ENCODE measurements at places on chromosomes 4 and X.

DNA sequence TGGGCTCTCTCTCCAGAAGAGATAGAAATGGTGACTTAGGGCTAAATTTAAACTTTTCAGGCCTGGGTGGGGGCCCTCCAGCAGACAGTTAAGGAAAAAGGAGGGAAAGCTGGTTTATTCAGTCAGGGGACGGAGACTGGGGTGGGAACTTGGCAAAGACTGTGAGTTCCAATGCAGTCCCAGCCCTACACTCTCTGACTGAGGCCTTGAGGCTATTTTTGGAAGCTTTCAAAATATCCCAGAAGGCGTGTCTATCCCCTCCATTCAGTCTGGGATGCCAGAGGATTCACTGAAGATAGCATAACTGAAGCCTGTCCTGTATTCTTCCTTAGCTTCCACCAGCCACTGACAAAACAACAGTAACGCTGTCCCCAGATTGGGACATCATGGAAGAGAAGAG, 32.1 kb upstream of the MSN start:
- DNase-seq, result no peak

DNA sequence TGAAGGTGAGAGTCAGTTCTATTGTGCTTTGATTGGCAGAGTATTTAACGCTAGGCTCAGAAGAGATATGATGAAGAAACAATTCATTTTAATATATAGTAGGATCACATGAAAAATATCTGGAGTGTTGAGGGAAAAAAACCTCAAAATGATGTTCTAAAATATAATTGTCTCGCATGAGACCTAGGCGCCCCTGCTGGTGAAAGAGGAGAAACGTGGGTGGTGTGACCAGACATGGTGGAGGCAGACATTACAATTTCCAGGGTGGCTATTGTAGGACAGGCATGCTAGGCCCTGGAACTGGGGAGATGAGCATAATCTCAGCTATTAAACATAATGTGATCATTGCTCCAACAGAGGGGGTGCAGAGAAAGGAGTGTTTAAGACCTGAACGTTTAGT, 210.0 kb downstream of the HS3ST1 start:
- no peak for DNase-seq

DNA sequence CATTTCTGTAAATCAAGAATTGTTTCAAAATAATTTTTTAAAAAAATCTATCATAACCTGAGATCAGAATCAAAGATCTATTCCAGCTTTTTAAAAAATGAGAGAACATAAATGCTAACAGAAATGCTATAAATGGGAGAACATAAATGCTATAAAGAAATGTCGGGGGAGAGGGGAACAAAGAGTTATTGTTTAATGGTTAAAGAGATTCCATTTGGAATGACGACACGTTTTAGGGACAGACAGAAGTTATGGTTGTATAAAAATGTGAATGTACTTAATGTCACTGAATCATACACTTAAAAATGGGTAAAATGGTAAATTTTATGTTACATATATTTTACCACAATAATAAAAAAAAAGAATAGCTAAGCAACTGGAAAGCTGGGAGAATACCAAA, 127.1 kb downstream of the ATRX start:
- no peak for DNase-seq

GRCh38 chr4:57068237-57068981, 41.8 kb downstream of the IGFBP7 start:
- no peak for DNase-seq

DNA sequence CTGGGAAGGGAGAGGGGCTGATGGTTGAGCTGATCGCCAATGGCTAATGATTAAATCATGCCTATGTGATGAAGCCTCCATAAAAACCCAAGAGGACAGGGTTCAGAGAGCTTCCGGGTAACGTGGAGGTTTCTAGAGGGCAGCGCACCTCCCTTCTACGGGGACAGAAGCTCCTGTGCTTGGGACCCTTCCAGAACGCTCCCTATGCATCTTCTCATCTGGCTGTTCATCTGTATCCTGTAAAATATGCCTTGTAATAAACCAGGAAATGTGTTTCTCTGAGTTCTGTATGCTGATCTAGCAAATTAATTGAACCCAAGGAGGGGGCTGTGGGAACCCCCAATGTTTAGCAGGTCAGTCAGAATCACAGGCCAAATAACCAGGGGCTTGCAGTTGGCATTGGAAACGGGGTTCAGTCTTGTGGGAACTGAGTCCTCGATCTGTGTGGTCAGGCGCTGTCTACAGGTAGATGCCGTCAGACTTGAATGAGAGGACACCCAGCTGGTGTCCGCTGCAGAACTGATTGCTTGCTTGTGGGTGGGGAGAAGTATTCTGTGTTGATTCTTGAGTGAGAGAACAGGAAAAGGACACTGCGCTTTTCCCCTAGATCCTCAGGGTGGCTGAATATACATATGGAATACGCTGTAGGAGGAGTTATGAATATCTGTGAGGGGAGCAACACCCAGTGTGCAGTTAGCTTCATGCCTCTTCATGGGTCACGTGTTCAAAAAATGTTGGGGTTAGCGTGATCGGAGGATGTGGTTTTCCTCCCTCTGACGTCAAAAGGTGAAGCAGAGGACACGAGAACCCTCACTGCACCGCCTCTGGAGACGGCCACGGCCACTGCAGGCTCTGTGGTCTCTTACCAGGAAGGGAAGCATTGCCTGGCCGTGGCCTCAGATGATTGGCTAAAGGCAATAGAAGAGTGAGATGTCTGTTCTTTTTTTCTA, 29.2 kb downstream of the HTT-AS start:
- peak; percentile 33 for DNase-seq

GRCh38 chrX:12174358-12174757, 36.1 kb downstream of the FRMPD4 start:
- no peak for DNase-seq

DNA sequence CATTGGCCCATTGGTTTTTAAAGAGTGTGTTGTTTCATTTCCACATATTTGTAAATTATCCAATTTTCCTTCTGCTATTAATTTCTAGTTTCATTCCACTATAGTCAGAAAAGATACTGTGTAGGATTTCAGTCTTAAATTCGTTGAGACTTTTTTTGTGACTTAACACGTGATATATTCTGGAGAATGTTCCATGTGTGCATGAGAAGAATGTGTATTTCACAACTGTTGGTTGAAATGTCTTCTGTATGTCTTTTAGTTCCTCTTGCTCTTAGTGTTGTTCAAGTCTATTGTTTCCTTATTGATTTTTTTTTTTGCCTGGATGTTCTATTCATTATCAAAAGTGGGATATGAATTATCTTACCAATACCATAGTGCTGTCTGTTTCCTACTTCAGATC, 606.9 kb downstream of the RPA4 start:
- no peak for DNase-seq

DNA sequence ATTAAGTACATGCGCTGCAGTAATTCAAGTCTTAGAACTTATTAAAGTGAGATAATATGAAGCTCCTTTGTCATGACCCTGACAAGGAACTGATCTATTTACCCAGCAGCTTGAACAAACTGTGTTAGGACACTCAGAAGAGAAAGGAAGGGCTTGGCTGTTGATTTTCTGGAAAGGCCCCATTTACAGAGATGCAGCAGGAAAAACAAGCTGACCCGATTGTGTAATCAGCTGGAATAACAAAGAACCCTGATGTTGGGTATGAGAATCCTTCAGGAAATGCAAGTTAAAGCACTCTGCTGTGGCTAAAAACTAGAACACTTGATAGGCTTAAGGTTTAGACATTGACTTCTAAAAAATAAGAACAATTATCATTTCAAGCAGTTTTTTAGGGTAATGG, 64.8 kb downstream of the TBC1D9 start:
- DNase-seq, result no peak

DNA sequence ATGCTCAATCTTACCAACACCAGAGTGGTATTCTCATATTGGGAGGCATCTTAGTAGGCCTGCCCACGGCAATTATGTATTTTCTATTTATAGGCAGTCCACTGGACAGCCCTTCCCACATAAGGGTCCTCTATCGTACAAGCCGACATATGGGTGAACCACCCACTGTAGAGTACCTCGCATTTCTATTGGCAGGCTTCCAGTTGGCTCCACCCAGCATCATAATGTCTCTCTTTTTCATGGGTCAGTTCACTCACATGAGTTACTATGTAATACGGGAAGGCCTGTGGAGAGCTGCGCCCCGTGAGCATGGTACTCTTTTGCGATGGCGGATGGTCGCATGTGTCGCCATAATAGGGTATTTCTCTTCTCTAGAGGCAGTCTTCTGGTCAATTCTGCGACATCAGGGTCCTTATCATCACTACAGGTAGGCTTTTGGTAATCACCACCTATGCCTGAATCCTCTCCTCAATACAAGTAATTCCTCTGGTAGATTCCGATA, 29.4 kb upstream of the FOXR2 start:
- DNase-seq, result no peak

DNA sequence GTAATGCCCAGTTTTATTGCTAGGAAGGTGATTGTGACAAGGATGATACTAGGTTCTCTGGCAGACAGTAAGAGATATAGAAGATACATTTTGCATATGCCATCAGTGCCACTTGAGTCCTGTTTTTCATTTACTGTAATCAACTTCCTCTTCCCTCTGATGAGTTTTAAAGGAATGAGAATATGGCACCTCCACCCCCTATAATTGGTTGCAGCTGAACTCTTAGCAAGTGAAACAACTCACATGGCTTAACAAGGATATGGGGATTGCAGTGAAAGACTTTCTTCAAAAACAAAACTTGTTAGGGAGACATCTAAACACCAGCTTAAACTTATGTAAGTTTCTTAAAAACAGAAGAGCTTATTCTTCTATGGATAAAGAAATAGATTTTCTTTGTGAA, 90.0 kb downstream of the AREG start:
- DNase-seq, result no peak

DNA sequence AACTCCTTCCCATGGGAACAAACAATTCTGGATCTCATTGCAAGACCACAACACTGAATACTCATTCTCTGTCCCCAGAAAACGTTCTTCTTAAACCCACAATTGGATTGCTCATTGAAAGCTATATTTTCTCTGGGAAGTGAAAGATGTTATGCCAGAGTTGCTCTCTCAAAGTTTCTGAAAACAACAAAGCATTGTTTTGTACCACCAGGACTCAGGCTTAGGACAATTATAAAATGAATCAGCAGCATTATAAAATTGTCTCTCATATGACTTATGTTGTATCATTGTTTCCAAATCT, 26.5 kb downstream of the TFDP3 start:
- no peak for DNase-seq

- DNase-seq, result no peak
Observed at GRCh38 chrX:13418126-13419097, 98.6 kb upstream of the ATXN3L start.

GRCh38 chrX:57918750-57919436, 8.6 kb upstream of the ZXDA start:
- no peak for DNase-seq

GRCh38 chr4:105631818-105632400, 76.6 kb downstream of the INTS12 start:
- DNase-seq, result no peak

DNA sequence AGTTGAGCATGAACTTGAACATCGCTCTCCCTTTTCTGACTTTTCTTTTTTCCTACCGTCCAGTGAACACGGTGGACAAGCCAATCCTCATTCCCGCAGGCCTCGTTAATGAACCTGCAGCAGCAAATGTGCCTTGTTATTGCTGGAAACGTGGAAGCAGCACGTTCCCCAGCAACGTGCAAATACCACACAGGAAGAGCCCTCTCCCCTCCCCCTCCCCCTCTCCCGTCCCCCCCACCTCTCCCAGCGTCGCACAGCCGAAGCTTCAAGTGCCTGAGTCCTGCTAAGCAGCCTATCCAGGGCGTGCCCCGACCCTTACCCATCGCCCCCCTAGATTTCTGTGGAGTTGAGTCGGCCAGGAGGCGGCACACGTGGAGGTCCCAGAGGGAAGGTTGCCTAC, 219.9 kb downstream of the BCOR start:
- DNase-seq, result no peak

DNA sequence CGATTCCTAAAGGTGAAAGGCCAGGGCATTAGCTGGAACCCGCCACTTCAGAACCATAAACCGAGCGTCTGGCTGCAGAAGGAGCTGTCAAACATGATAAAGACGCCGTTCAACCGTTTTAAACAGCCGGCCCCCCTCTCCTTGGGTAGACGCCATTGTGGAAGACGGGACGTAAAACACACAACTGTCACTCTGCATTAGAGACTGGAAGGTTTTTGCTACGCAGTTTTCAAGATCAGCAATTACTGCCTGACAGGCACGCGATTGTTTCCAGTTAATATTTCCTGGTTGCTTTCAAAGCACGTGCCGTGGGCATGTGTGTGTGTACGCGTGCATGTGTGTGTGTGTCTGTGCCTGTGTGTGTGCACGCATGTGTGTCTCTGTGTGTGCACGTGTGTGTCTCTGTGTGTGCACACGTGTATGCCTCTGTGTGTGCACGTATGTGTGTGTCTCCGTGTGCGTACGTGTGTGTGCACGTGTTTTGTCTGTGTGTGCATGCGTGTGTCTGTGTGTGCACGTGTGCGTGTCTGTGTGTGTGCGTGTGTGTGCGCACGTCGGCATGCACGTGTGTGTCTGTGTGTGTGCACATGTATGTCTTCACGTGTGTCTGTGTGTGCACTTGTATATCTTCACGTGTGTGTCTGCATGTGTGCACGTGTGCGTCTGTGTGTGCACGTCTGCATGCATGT, 48.8 kb downstream of the SHOX start:
- no peak for DNase-seq

DNA sequence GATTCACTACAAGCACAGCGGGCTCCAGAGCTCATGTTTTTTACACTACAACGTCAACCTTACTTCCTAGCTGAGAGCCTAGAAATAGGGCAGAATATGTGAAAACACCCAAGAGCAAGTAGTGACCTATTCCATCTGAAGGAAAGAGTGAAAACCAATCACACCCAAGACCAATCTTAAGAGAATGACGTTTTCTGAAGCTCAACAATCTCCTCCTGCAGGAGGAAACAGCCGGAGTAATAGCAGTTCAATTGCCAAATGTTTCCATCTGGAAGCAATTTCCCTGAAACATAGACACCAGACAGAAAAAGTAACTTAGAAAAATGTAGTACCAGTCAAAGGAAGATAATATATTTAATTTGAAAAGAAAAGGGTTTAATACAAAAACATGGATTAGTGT, 142.4 kb downstream of the ANXA5 start:
- DNase-seq, result no peak

- DNase-seq, result no peak
Observed at GRCh38 chrX:150581093-150581775, 12.8 kb downstream of the MTM1 start.

GRCh38 chr4:143302536-143302935, 34.1 kb upstream of the GAB1 start:
- DNase-seq, result no peak

DNA sequence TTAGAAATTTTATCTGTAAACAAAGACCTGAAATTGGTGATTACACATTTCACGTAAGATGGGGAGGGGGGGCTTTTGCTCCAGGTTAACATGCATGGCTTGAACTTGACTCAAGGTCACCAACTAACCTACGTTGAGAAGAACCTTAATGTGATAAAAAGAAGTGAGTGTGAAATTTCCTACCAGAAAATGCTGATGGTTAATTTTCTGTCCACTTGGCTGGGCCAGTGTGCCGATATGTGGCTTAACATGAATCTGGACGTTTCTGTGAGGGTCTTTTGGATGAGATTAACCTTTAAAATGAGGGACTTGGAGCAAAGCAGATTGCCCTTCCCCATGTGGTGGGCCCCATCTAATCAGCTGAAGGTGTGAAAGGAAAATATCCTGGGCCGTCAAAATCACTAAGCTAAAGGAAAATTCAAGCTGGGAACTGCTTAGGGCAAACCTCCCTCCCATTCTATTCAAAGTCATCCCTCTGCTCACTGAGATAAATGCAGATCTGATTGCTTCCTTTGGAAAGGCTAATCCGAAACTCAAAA, 107.3 kb upstream of the ENPP6 start:
- DNase-seq, result no peak

GRCh38 chr4:140811429-140811828, 55.2 kb upstream of the TBC1D9 start:
- no peak for DNase-seq
